CD4-positive, alpha-beta memory T cell (primary cell): ENCODE measurements at places on chromosomes 6 and 20. TPM values are rescaled to one million over a fixed set of nuclear protein-coding genes. Genes with fewer than 3 reads are reported as not detected.

DNA sequence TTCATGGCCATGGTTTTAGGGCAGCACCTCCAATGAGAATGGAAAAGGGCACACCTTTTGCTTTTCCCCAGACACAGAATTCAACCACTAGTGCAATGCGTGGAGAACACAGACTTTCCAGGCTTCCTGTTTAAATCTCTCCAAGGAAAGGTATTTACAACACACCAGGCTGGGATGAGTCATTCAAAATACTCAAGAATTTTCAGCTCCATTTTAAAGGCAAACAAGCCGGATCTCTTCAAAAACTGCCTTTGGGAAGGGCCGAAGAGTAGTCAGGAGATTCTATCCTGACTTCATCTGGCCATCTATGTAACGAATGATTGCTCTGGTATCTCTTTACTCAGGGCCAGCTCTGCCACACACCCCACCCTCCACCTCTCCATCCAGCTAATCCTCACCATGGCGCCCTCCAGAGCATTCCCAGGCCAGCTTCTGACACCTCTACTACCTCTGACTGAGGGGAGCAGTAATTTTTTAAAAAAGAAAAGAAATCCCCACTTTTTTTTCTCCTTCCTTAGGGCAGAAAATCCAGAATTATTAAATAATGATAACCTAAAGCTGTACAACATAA lies 254.6 kb downstream of the LY86 start:
- no peaks in the 10 kb centered on the region for H3K4me1 ChIP-seq
- DNase-seq, result no peak
- no peaks in the 10 kb centered on the region for H3K27me3 ChIP-seq
- no peak overlapping the region for H3K27ac ChIP-seq
- no peak overlapping the region for H3K4me3 ChIP-seq
- no peaks in the 10 kb centered on the region for H3K36me3 ChIP-seq

DNA sequence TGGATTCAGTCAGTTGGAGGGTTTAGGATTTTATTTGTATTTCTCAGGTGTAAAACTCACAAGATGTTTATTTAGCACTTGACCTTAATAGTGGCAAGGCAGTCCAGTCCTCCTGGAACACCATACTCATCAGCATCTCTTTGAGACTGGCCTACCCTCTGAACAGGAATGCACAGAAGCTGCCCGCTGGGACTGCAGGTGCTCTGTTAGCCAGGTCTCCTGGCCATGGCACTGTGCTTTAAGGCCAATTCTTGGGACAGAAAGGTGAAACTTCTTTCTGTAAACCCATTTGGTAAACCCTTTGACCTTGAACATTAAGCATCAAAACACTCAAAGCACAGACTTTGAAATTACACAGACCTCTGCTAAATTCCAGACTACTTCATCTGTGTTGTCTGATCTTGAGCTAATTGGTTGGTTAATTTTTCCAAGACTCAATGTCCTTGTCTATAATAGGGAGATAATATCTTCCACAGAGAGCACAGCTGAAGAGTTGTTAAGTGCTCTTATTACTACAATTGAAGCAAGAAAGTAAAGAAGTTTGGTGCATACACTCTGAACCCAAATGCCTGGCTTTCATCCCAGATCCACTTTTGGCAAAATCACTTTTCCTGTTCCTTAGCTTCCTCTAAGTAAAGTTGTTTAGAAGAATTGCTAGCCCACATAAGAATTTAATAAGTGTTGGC lies 54.9 kb upstream of the NT5E start:
- no peak overlapping the region for H3K4me3 ChIP-seq
- no peak for DNase-seq
- H3K36me3 ChIP-seq, result no peaks in the 10 kb centered on the region
- H3K27ac ChIP-seq, result no peak overlapping the region

DNA sequence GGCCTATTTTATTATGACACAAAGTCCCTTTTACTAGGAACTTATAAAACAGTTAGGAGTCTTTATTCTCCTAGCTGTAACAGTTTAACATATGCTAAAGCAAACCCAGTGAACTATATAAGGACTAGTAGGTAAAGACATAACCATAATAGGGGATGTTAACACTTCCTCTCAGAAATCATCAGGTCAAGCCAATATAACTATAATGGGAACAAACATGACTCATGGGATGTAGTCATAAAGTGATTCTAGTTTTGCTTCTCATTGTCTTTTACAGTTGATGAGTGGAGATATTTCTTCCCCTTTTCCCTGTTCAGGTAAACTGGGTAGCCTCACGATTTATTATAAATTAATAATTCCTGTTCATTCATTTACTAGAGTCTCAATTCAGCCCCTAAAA lies 9.7 kb downstream of the PTCHD4 start:
- no peak overlapping the region for H3K27ac ChIP-seq
- H3K4me3 ChIP-seq, result no peak overlapping the region
- no peaks in the 10 kb centered on the region for H3K27me3 ChIP-seq

DNA sequence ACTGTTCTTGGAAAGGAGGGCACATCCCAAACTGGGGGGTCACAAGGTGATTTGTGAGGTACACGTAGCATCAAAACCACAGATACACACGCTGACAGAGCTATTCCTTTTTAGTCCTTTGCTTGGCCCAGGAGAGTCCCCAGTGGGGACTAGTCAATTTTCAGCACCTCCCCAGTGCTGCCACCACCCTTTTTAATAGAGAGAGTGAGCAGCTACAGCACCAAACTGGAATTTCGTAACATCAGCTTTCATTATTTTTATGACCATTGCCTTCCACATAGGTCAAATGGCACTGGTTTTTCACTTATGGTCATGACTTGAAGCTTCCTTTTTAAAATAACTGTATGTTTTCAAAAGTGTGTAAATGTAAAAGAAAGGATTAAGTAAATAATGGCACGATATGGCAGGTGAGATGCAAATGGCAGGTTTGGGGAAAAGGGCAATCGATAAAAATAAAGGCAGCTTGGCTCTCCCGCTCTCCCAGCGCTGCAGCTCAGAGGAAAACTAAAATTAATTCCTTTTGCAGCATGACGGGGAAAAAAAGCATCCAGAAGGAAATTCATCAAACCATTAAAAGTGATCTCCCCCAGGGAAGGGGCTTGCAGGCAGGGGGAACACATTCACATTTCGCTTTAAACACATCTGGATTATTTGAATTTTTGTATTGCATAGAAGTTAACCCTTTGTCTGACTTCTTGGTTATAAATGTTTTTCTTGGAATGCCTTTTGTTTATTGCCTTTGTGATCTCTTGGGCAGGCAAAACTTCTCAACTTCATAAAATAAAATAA lies 95.2 kb downstream of the ANKRD60 start:
- DNase-seq, result no peak
- no peaks in the 10 kb centered on the region for H3K36me3 ChIP-seq
- no peak overlapping the region for H3K4me3 ChIP-seq
- H3K27me3 ChIP-seq, result peaks cover 17% of the 10 kb centered on the region

- no peak overlapping the region for H3K27ac ChIP-seq
- no peak for DNase-seq
- H3K36me3 ChIP-seq, result no peaks in the 10 kb centered on the region
Measured at GRCh38 chr6:159887146-159887545, 3.6 kb upstream of the MAS1 start.

Gene PACRG
- not detected for total RNA-seq

DNA sequence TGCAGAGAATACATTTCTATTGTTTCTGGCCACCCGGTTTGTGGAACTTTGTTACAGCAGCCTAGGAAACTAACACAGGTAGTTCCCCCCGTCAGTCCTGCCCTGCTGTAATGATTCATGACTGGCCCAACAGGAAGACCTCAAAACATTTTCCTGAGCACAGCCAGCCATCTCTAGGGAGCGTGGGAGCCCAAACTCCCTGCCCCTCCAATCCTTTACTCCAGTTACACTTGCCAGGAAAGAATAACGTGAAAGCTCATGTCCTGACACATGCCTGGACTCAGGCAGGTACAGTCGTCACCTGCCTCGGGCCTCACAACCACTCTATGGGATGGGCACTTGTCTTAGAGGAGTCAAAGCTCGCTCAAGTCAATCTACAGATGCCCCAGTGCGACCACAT lies 8.4 kb downstream of the TXNDC5 start:
- DNase-seq, result no peak
- H3K4me3 ChIP-seq, result no peak overlapping the region
- H3K36me3 ChIP-seq, result peaks cover 8% of the 10 kb centered on the region
- no peak overlapping the region for H3K27ac ChIP-seq
- H3K27me3 ChIP-seq, result no peaks in the 10 kb centered on the region
- H3K4me1 ChIP-seq, result no peaks in the 10 kb centered on the region

DNA sequence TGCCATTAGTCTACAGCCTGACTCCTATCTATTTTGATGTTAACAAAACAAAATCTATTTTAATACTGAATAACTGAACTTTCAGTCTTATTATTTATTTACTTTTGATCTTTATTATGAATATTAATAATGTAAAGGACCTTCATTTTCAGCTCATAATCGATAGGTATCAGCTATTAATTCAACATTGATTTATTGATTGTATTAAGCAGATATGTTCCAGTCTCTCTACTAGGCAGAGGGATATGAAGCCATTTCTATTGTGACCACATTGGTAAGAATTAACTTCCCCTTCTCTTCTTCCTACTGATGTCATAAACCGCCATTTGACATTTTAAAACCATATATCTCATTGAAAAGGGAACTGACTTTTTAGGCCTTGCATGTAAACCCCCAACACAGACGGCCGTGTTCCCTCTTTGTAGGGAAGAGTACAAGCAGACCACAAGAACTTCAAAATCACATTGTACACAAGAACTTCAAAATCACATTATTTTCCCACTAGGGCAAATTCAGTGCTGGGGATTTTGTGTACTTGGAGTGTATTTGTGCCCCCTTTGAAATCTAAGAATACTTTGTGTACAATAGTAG lies 69.5 kb upstream of the FABP7 start:
- no peaks in the 10 kb centered on the region for H3K27me3 ChIP-seq
- no peak overlapping the region for H3K4me3 ChIP-seq

DNA sequence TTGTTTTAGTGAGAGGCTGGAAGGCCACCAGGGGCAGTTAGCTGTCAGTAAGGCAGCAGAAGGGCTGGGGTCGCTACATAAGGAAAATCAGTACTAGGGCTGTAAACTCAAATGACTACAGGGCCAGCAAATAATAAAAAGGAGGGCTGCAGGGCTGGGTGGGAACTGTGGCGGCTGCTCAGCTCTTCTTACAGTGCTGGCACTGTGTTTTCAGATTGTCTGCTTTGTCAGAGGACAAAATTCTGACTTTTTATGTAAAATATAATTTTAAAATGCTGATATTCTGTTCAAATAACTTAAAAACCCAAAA lies 23.2 kb downstream of the HLA-A start:
- H3K4me1 ChIP-seq, result peaks cover 50% of the 10 kb centered on the region
- no peaks in the 10 kb centered on the region for H3K27me3 ChIP-seq
- H3K36me3 ChIP-seq, result no peaks in the 10 kb centered on the region

Gene PSORS1C1
- not detected for total RNA-seq

Gene DOK5
- not detected for total RNA-seq

DNA sequence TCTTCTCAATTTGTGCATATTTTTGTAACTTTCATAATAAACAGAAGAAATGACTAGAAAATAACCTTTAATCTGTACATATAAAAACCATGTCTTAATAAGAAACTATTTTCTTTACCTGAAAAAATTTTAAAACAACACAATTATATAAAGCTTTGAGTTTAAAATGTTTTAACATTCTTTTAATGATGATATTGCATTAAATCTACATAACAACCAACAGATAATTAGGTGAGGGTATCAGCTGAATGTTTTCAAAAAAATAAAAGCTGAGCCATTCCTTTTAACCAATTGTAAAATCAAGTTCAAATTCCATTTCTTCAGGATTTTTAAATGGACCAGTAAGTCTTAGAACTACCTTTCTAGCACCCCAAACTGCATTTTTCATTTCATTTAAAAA lies 1185.0 kb upstream of the CITED2 start:
- no peak overlapping the region for H3K27ac ChIP-seq
- H3K4me1 ChIP-seq, result no peaks in the 10 kb centered on the region
- no peaks in the 10 kb centered on the region for H3K36me3 ChIP-seq
- no peak for DNase-seq

GRCh38 chr6:130140084-130140483 lies 82.7 kb downstream of the SAMD3 start:
- DNase-seq, result no peak
- peaks cover 50% of the 10 kb centered on the region for H3K4me1 ChIP-seq
- H3K36me3 ChIP-seq, result peaks cover 15% of the 10 kb centered on the region
- H3K27ac ChIP-seq, result no peak overlapping the region
- H3K4me3 ChIP-seq, result no peak overlapping the region
- H3K27me3 ChIP-seq, result no peaks in the 10 kb centered on the region

DNA sequence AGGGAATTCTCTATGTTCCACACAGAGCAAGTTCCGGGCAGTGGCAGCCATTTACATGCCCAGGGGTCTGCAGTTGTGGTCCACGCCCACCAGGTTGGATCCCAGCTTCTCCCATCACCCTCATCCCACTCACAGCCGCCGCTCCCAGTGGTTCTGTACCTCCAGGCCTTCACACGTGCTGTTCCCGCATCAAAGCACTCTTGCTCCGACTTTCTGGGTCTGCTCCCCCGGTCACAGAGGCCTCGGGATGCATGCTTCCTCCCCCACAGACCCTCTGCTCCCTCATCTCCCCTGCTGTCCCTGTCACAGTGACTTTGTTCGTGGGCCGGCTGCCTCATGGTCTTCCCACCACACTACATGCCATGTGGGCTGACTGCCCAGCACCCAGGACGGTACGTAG lies 332.5 kb downstream of the TAF4 start:
- no peak for DNase-seq
- no peaks in the 10 kb centered on the region for H3K36me3 ChIP-seq

DNA sequence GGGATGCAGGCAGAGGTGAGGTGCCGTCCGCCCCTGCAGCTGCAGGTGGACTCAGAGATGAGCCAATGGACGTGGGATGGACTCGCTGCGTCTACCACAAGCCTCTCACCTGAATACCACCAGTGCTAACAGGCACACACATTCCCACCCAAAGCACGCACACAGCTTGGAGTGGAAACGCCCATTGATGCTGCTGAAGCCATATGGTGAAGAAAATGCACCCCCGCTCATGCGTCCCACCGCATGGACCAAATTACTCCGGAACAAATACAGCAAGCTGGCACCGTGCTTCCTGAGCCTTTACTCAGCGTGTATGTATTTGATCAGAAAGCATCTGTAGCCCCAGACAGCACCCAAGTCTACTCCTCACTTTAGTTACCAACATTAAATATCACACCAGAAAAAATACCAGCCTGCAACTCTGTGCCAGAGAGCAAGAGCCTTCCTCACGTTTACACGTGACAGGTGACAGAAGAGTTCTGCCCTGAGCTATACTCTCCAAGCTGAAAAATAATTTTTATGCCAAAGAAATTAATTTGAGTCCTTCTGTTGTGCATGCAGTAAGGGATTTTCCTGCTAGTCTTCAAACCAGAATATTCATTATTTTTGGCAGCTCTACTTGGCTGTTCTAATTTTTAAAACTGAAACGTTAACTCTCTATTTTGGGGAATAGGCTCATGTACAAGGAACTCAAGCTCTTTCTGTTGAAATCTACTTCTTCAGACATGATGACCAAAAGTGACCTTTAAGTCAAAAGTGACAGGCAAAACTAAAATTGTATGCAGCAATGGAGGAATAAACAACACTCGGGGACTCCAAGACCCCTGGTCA lies 58.2 kb upstream of the SYNDIG1 start:
- no peak for DNase-seq
- no peaks in the 10 kb centered on the region for H3K4me1 ChIP-seq
- H3K4me3 ChIP-seq, result no peak overlapping the region
- H3K27me3 ChIP-seq, result no peaks in the 10 kb centered on the region

GRCh38 chr20:58749979-58750378 lies 57.4 kb downstream of the NPEPL1 start:
- H3K27me3 ChIP-seq, result no peaks in the 10 kb centered on the region
- H3K4me1 ChIP-seq, result no peaks in the 10 kb centered on the region
- H3K36me3 ChIP-seq, result no peaks in the 10 kb centered on the region
